ENCODE measurements at places on chromosomes 3 and 15. TPM values are rescaled to one million over a fixed set of nuclear protein-coding genes. Genes with fewer than 3 reads are reported as not detected.

SOX14 gene
- not detected for total RNA-seq

DNA sequence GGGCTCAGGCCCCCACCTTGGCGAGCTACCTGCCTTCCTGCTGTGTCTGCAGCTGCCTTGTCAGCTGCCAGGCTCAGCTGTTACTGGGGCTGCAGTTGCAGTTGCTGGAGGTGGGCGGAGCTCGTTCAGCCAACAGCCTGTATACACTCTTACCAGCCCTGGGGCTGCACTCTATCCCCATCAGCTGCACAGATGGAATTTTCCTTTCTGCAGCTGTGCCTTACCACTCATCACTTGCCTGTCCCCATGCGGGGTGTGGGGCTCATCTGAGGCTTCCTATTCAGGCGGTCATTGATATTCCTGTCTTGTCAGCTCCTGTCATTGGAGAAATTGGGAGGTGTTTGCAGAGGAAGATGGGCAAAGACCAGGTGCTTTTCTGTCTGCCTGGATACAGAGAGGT, 9.1 kb upstream of the SYN2 start:
- no peak for DNase-seq

PLSCR5 gene
- not detected for total RNA-seq

- DNase-seq: no peak
These were observed 302.9 kb downstream of the TLE3 start for GRCh38 chr15:69794645-69795469.

DNA sequence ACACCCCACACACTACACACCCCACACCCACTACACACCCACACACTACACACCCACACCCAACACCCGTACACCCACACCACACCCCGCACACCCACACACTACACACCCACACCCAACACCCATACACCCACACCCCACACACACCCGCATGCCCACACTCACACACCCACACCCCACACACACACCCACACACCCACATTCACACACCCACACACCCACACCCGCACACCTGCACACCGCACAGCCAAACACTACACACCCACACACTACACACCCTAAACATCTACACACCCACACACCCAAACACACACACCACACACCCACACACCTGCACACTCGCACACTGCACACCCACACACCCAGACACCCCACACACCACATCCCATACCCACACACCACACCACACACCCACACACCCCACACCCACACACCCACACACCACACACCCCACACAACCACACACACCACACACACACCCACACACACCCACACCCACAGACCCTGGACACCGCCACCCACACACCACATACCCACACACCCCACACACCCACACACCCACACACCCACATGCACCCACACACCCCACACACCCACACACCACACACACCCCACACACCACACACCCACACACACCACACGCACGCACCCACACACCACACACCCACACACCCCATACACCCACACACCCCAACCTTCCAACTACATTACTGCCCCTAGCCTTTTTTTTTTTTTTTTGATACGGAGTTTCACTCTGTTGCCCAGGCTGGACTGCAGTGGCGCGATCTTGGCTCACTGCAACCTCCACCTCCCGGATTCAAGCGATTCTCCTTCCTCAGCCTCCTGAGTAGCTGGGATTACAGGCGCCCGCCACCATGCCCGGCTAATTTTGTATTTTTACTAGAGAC, 16.9 kb downstream of the CEP19 start:
- DNase-seq: peak; percentile 40

SLC6A1 gene
- total RNA-seq: not detected

DNA sequence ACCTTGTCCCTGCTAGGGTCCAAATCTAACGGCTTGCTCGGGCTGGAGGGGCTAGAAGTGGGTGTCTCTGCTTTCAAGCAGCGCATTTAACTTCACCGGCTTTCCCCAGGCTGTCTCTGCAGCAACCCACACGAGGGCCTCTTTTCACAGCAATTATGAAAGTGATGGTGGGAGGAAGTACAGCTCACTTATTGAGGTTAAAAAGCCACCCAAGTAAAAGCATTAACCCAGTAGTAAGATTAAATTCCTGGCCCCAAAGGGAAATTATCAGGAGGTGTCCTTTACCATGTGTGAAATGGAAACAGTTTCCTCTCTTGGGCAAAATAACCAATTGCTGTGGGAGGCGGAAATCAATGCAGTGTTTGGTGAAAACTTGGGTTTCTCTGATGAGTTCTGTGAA, 41.1 kb downstream of the NGRN start:
- DNase-seq: peak; percentile 72

GRCh38 chr3:45180051-45180450, 33.9 kb upstream of the CDCP1 start:
- no peak for DNase-seq

GRCh38 chr3:128549283-128550112, 56.5 kb upstream of the GATA2 start:
- DNase-seq: no peak

C15orf40 gene
- total RNA-seq: 20.2 TPM

- no peak for DNase-seq
These were observed 141.0 kb upstream of the PLSCR5 start for GRCh38 chr3:146746190-146746589.

- DNase-seq: no peak
These were observed 177.3 kb downstream of the GAP43 start for GRCh38 chr3:115800489-115801075.

- peak; percentile 78 for DNase-seq
These were observed 107.7 kb upstream of the RPL32 start for GRCh38 chr3:12948891-12949711.

DNA sequence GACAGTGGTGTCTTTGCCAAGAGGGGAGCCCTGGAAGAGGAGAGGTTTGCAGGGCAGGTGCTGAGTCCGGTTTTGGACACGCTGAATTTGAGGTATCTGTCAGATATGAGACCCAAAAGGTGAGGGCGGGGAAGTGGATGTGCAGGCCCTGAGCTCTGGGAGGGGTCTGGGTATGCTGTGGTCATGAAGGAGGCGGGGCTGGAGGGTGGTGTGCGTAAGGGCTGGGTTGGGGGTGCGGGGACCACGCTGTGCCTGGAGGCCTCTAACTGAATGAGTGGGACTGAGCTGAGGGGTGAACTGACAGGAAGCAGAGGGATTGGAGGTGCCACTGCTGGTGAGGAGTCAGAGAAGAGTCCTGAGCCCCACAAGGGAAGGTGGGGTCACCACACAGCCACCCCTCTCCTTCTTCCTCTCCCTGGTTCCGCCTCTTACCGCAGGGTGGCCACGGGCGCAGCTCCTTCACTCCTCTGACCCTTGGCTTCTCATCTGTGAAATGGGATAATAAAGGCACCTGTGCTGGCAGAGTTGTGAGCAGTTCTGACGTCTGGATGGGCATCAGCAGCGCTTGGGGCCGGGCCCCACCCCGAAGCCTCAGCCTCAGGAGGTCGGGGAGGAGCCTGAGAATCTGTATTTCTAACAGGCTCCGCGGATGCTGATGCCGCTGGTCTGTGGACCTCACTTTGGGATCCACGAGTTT, 28.8 kb downstream of the PSTPIP1 start:
- DNase-seq: peak; percentile 10

DNA sequence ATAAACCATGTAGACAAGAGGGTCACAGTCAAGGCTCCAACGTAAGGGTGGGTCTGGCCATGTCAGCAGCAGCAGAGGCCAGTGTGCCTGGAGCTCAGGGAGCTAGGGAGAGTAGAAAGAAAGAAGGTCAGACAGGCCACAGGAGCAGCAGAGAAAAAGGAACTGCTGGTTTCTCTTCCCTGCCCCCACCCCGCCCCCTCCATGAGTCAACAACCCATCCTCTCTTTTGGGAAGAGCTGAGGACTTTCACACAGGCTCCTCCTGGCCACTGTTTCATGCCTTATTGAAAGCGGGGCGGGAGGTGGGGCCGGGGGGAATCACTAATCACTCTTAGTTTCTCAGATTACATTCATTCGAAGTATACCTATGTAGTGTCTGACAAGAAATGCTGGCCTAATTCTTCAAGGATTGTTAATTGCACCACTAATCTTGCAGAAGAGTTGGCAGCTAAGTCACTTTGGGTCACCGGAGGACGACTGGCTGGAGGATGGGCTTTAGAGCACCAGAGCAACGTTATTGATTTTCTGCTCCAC, 9.1 kb upstream of the SCG3 start:
- no peak for DNase-seq

- DNase-seq: no peak
These were observed 89.3 kb downstream of the ALCAM start for GRCh38 chr3:105456017-105456416.

GRCh38 chr15:85782064-85782463, 12.7 kb downstream of the KLHL25 start:
- peak; percentile 24 for DNase-seq

- DNase-seq: no peak
These were observed 29.8 kb downstream of the ADAMTS17 start for GRCh38 chr15:100311833-100312476.

DNA sequence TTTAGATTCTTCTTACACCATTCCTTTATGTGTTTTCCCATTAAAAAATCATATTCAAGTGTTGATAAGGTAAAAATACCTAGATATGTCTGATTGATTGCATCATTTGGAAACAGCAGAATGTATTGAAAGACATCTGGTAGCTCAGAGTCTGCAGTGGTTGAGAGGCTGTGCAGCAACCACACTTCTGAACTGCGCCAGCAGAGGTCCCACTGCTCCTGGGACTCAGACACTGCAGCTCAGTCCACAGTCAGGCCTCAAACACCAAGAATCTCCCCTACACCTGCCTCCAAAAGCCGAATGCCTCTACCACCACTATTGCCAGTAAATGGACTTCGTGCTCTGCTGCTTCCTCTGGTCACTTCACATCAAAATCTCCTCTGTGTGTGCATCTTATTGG, 176.9 kb upstream of the LMCD1 start:
- peak; percentile 71 for DNase-seq

GRCh38 chr15:70618929-70619328, 144.4 kb downstream of the UACA start:
- DNase-seq: no peak

DNA sequence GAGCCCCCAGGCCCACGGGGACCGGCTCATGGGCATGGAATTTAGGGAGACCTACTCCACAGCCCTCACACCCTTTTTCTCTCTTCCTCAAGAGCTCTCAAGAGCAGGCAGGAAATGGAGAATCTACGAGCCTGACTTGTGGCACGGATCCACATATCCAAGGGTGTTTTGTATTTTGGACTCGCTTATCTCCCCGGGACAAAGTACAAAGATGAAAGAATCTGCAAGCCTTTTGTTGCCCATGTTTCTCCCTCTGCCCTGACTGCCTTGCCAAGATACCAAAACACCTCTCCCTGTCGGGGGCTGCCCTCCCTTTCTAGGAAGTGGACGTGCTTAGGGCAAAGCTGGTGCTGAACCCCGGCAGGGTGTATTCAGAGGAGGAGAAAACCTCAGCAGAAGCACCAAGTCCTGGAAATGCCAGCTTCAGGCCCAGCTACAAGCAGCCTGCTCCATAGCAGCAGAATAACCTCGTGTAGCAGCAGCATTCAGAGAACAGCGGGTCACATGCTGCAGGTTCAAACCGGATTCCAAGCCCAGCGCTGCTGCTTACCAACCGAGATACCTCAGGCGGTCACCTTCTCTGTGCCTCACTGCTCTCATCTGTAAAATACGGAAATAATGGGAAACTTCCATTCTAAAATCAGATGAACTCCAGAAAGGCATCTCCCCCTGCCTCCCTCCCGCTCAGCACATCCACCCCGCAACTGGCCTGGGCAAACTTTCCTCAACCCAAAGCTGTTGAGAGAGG, 35.2 kb downstream of the DNASE1L3 start:
- no peak for DNase-seq

CGNL1 gene
- not detected for total RNA-seq

TBL1XR1 gene
- 164 TPM for total RNA-seq

TUSC7 gene
- not detected for total RNA-seq

SPTBN5 gene
- 0.46 TPM for total RNA-seq

DNA sequence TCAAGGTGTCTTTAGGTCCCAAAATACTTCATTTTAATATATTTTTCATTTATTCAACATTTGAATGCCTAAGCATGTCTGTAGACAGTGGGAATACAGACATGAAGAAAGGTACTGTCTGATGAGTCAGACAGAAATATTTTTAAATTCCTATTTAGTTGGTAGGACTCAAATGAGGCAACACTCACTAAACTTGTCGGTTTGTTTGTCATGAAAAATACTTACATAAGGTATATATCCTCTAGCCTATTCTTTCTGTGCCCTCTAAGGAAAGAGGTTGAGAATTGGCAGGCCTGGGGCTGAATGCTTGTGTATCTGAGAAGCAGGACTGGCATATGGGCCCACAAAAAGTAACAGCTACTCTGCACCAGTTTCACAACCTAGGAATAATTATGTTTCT, 423.6 kb upstream of the MDFIC2 start:
- DNase-seq: no peak

SMCO1 gene
- not detected for total RNA-seq

- DNase-seq: no peak
These were observed 49.2 kb upstream of the SMAD6 start for GRCh38 chr15:66652806-66653205.

SEMA4B gene
- total RNA-seq: 15.8 TPM

DNA sequence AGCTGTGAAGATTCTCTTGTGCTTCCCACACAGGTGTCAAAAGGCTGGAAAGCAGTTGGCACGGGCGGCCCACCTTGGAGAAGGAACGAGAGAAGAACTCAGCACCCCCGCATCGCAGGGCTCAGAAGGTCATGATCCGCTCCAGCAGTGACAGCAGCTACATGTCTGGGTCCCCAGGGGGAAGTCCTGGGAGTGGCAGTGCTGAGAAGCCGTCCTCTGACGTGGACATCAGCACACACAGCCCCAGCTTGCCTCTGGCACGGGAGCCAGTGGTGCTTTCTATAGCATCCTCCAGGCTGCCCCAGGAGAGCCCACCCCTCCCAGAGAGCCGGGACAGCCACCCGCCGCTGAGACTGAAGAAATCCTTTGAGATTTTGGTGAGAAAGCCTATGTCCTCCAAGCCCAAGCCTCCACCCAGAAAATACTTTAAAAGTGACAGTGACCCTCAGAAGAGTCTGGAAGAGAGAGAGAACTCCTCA, 31.4 kb downstream of the STARD5 start:
- peak; percentile 77 for DNase-seq

DNA sequence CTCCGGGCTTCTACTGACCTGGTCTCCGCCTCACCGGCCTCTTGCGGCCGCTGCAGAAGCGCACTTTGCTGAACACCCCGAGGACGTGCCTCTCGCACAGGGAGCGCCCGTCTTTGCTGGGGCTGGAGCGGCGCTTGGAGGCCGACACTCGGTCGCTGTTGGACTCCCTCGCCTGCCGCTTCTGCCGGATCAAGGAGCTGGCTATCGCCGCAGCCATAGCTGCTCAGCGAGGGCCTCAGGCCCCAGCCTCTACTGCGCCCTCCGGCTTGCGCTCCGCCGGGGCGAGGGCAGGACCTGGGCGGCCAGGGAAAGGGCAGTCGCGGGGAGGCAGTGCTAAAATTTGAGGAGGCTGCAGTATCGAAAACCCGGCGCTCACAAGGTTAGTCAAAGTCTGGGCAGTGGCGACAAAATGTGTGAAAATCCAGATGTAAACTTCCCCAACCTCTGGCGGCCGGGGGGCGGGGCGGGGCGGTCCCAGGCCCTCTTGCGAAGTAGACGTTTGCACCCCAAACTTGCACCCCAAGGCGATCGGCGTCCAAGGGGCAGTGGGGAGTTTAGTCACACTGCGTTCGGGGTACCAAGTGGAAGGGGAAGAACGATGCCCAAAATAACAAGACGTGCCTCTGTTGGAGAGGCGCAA, 319.2 kb downstream of the FGF12 start:
- peak; percentile 4 for DNase-seq

PP2D1 gene
- total RNA-seq: not detected

RAD51 gene
- total RNA-seq: 75.3 TPM
